ENCODE measurements at places on chromosomes 3 and 15.

DNA sequence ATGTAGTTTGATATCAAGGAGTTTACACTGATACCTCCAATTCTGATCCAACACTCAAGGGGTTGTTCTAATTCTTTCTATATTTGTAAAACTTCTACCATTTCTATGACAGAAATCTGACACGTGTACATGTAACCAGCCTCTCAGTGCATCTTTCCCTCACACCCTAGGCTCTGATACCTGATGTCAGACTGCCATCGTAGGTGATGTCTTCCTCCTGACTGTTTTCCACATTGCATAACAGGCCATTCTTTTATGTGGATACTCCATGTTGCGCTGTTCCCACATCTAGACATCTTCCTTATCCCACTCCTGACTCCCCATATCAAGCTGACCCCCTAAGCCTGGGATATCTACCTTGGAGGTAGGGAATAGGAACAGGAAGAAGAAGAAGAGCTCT is 159.1 kb downstream of the FNDC3B start:
- DNase-seq: no peak

- DNase-seq: no peak
These were observed 508 bp upstream of the SMAD6 start for GRCh38 chr15:66701422-66702034.

DNA sequence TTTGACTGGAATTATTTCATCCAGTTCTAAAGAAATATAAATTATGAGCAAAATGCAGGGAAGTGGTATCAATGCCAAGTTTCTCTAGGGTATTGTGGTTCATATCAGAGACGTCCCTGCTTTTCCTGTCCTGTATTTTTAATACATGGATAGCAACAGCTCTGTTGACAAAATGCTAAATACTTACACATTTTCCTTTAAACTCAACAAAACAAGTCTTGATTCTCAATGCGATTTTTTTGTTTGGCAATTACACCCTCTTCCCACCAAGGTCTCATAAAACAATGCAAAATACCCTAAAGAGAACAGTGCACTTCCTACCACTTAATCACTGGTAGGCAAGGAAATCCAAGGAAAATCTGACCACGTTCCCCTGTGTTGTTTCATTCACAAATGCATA is 120.0 kb downstream of the DUT start:
- DNase-seq: no peak

- no peak for DNase-seq
These were observed 1.1 kb downstream of the IQCF6 start for GRCh38 chr3:51777985-51778384.

DNA sequence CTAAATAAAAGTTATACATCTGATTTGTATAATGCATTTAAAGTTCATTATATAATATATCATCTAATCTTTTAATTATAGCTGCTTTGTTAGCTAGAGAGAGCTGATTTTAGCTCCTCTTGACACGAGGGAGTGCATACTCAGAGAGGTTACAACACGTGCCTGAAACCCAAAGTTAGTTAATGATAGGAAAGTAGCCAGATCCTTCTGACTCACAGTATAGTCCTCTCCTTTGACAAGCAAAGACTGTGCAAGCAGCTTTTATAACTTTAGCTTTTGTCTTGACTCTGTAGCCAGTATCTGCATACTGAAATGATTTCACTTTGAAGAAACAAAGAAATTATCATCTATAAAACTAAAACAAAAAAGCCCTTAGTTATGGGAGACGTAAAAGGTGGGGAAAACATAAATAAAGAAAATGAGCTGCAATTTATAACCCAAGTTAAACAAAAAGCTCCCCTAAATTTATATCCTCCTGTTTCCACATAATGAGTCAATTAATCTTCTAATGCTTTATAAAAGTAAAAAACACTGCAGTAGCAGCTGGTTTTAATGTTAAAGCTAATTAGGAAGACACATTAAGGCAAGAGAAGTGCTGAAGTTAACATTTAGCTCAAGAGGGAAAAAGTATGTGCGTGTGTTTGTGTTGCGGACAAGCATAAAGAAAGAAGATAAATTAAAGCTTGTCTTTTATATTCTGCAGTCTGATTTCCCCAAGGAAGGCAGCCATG is 13.1 kb downstream of the GABRR3 start:
- DNase-seq: no peak
